ENCODE measurements at places on chromosomes 3 and 15. TPM values are rescaled to one million over a fixed set of nuclear protein-coding genes. Genes with fewer than 3 reads are reported as not detected.

MKRN2OS gene
- not detected for polyA plus RNA-seq

SATB1 gene
- polyA plus RNA-seq = 101 TPM

SMCO1 gene
- not detected for polyA plus RNA-seq

MTFMT gene
- 22.6 TPM for polyA plus RNA-seq

GRCh38 chr15:73504885-73505284, 61.9 kb downstream of the REC114 start:
- no peak for DNase-seq

DNA sequence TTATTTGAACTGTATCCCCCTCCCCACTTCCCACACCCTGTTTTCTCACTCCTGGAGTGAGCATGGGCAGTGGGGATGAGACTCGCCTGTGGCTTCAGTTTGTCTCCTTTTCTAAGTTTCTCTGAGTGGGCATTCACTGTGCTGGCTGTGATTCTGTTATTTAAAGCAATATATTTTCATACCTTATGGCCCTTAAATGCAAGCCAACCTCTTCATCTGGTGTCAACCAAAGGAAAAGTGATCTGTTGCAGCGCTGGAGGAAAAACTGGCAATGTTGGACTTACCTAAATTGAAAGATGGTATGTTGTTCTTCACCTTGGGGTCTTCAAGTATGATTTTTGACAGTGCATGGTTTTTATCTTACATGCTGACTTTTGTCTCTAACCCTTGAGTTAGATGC, 56.1 kb downstream of the RBM6 start:
- no peak for DNase-seq

DNA sequence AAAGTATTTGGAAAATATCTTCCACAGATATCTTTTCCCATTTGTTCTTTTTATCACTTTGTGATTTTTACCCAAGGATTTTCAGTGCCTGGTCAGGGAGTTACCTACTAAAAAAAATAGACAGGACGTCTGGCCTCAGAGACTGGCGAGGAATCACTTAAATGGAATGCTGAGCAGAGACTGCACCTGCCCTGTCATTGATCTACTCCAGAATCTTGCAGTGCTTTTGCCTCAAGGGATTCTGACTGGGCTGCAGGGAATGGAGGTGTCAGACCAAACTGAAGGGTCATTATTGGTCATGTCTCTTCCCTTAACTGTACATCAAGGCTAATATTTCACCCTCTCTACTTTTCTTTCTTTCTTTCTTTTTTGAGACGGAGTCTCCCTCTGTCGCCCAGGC, 12.1 kb upstream of the RYR3 start:
- DNase-seq = no peak

DNA sequence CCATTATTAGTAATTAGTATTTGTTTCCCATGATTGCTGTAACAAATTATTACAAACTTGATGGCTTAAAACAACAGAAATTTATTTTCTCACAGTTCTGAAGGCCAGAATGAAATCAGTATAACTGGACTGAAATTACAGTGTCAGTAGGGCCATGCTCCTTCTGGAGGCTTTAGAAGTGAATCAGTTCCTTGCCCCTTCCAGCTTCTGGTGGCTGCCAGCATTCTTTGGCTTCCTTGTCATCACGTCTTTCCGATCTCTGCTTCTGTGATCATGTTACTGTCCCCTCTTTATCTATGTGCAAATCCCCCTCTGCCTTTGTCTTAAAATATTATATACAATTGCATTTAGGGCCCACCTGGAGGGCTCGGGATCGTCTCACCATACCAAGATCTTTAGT, 92.0 kb downstream of the FOXB1 start:
- DNase-seq = no peak

Data from CD4-positive, alpha-beta memory T cell (primary cell).